GM04503 (cell line): ENCODE measurements at places on chromosomes 6 and 20.

- DNase-seq, result no peak
Observed at GRCh38 chr6:107108201-107108890, 7.0 kb downstream of the BEND3 start.

- DNase-seq, result no peak
Observed at GRCh38 chr6:131763749-131764148, 44.1 kb upstream of the ENPP1 start.

GRCh38 chr20:40584130-40584809 is 104.8 kb downstream of the MAFB start:
- DNase-seq, result no peak

GRCh38 chr6:167044696-167045095 is 45.5 kb downstream of the CEP43 start:
- DNase-seq, result peak; percentile 8

DNA sequence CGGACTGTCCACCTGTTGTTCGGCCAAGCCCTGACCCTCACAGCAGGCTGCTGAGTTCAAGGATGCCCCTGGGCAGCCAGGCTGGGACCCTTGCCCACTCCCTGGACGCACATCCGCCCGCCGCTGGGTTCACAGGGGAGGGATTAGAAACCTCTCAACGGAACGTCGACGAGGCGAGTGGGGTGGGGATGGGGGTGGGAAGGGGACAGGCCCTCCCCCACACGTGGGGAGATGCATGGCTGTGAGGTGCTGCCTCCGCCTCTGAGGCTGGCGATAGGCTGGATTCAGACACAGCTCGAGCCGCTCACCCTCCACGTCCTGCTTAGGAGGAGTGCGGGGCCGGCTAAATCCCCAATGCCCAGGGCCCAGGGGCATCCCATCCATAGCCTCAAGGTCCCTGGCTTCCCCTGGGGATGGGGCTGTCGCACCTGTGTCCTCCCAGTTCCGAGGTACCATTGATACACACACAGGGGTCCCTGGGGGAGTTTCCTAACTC is 90.6 kb upstream of the BHLHE23 start:
- no peak for DNase-seq
